Cortex of kidney (tissue), 1 donor: ENCODE measurements at places on chromosomes 6 and 20.

DNA sequence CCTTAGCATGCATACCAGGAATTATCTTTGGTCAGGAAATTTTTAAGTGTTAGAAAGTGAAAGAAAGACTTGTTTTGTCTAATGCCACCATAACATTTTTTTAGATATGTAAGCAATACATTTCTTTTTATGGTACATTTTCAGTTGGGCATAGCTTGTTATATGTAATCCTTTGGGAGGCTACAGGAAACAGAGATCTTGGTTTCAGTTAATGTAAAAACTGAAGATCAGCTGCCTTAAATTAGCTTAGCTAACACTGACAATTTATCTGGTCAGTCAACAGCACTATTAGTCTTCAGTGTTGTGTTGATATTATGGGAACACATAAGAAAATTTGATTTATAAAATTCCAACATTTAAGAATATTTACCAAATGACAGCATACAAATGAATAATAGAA lies 78.6 kb upstream of the SMIM8 start:
- DNase-seq = no peak

DNA sequence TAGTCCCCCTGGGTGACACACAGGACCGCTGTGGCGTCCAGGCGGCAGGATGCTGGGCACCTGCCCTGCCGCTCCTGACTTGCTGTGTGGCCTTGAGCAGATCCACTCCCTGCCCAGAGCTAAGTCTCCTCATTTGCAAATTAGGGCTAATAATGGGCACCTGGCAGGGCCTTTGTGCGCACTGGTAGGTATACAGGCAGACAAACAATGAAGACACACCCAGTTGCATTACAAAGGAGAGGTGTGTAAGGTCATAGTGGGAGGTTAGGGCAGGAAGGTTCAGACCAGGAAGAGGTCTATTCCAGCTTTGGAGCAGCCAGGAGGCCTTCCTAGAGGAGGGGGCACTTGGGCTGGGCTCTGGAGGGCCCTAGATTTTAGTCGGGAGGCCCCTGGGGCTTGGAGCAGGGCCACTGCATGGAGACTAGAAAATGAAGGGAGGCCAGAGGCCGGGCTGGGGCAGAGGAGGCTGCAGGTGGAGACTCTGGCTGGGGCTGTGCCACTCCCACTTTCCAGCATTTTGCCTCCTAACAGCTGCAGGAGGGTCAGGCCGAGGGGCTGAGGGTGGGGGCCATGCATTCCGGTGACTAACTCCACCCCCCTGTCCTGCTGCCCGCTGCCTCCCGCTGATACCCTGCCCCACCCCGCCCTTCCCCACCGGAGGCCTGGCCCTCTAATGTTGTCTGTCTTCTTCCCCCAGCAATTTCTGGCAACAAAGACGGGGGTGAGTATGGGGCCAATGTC lies 28.5 kb downstream of the MYH7B start:
- DNase-seq = no peak

- DNase-seq = no peak
Observed at GRCh38 chr6:44699082-44699481, 311.6 kb downstream of the CDC5L start.

- DNase-seq = no peak
Observed at GRCh38 chr6:12318749-12319148, 28.6 kb downstream of the EDN1 start.

GRCh38 chr20:32749914-32750637 lies 6.8 kb upstream of the COMMD7 start:
- no peak for DNase-seq

GRCh38 chr20:1706079-1706478 lies 48.5 kb upstream of the SIRPG start:
- DNase-seq = no peak
